ENCODE measurements at places on chromosomes 12 and 14.

DNA sequence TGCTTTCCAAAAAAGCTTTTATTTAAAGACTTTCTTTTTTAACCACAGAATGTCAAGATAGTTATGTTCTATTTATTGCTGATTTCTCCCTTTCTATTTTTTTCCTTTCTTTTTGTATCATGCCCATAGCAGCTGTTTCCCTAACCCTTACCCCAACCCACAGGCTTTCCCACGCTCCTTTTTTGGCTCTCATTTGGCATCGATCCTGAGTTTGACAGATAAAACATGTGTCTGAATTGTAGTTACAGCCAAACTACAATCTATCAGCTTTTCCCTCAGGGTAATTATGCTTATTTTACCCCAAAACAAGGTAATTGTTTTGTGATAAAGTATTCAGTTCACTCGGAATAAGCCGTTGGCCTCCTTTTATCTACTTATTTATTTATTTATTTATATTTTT lies 46.7 kb downstream of the PDE3A start:
- peak; percentile 57 for DNase-seq

GRCh38 chr12:67222302-67222701 lies 46.9 kb upstream of the CAND1 start:
- DNase-seq = peak; percentile 6

DNA sequence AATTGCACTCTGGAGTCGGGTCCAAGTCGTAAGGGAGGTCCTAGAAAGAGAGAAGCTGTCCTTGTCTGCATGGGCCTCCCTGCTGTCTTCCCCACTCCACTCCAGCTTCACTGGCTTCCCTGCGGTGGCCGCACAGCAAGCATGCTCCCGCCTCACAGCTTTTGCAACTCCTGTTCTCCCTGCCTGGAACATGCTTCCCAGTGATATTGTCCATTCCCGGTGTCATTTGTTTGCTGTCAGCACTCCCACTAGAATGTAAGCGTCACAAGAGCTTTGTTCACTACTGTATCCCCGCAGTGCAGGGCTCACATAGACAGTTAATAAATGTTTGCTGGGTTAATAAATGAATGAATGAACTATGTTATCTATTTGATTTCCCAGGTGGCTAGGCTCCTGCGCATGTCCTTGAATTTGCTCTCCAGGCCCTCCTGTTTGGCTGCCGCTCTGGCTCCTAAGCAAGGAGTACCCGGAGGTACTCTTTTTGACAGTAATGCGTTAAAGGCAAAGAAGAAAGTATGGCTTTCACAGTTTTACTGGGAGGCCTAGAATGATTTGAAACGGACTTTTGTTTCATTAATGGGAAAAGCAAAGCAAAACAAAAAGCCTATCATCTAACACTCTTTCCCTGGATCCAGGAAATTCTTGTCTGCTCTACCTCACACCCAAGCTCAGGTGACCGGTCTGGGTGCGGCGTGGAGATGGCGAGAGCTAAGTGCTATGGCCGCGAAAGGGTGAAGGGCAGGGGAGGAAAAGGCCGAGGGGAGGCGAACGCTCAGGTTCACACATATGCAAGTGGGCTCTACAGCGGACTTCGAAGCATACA lies 6.2 kb upstream of the SLC7A7 start:
- no peak for DNase-seq

GRCh38 chr14:33545696-33546095 lies 405.2 kb downstream of the EGLN3 start:
- no peak for DNase-seq

DNA sequence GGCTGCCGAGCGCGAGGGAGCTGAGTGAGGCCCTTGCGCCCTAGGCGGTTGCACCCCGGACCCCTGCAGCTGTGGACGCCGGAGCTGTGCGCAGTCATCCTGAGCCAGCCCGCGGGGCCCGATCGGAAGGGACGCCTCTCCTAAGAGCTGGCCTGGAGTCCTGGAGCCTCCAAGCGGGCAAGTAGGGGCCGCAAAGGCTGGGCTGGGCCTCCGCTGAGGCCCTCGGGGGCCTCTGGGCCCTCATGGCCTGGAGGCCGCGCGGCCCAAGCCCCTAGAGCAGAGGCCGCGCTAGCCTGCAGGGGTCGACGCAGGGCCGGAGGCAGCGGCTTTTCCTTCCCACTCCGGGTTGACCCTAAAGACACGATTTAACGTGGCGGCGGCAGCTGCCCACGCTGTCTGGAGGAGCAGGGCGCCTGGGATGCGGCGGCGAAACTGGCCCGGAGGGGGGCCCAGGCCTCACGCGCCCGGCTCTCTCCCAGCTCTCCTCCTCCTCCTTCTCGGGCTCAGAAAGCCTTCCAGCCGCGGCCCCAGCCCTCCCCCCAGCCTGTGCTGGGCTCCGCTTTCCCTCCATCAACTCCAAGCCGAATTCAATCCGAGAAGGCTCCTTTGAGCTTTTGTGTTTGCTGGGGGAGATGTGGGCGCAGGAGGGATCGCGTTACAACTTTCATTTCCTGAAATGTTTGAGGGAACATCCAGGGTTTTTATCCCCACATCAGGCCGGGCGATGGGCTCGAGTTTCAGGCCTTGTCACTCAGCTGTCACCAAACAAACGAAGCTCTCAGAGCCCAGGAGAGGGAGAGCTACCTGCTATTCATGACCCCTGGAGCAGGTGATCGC lies 11.6 kb downstream of the SIX1 start:
- no peak for DNase-seq

GRCh38 chr12:53505555-53506449 lies 1.5 kb downstream of the NPFF start:
- no peak for DNase-seq

- peak; percentile 63 for DNase-seq
Measured at GRCh38 chr12:42129595-42130204, 15.0 kb downstream of the GXYLT1 start.

GRCh38 chr12:118259079-118259478 lies 113.6 kb downstream of the TAOK3 start:
- DNase-seq = peak; percentile 22

GRCh38 chr12:64065881-64066451 lies 156.1 kb downstream of the KICS2 start:
- DNase-seq = no peak

DNA sequence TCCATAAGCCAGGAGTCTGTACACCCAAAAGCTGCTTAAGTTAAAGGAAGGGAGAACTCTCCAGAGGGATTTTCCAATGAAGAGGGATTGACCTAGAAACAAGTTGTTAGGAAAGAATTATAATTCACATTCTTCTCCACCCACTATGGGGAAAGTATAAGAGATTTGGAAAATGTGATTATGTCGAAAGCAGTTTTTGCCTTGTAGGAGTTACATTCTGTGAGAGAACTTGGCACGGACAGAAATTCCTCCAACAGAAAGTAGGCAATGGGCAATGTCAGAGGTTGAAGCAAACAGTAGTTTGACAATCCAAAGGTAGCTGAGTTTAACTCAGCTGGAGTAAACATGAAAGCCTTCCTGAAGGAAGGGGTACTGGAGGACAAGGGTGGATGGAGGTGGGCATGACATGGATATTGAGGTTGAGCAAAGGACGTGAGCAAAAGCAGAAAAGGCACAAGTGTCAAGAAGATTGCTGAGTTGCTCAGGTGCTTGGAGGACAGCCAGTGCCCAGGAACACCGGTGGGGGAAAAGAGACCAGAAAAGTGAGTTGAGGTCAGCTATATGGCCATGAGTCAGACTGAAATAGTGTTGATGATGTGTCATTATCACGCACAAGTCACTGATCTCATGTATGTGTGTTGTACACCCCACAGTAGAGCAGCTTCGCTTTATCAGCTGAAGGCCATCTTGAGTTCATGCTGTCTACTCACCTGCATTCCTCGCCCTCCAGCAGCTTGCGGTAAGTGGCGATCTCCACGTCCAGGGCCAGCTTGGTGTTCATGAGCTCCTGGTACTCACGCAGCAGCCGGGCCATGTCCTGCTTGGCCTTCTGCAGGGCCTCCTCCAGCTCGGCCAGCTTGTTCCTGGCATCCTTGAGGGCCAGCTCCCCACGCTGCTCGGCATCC lies 4.0 kb downstream of the KRT5 start:
- peak; percentile 36 for DNase-seq

GRCh38 chr12:89305373-89305772 lies 46.9 kb downstream of the DUSP6 start:
- DNase-seq = no peak

- DNase-seq = no peak
Measured at GRCh38 chr12:104048811-104049210, 1.2 kb downstream of the GLT8D2 start.

GRCh38 chr12:78636231-78636855 lies 228.2 kb upstream of the SYT1 start:
- DNase-seq = no peak

GRCh38 chr12:51421266-51421884 lies 3.3 kb upstream of the SLC4A8 start:
- peak; percentile 36 for DNase-seq

DNA sequence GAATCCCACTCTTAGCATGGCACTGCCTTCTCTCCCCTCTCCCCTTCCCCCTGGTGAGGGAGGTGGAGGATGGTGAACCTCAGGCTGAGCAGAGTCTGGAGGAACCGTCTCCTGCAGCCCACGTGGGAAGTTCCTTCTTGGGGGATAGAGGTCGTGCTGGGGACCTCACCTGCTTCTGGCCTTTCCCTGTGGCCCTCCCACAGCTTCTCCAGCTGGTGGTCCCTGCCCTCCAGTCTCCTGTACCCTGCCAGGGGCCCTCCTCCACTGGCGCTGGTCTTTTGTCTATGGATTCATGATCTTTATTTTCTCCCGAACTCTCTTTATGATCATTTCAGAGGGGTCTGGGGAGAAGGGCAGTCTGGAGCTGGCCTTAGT lies 9.0 kb upstream of the MTA1 start:
- DNase-seq = no peak

GRCh38 chr14:91388551-91388975 lies 29.1 kb downstream of the CCDC88C start:
- no peak for DNase-seq

GRCh38 chr12:47850153-47851084 lies 30.7 kb upstream of the HDAC7 start:
- DNase-seq = no peak

- DNase-seq = no peak
Measured at GRCh38 chr14:96178461-96179321, 25.9 kb upstream of the BDKRB2 start.

DNA sequence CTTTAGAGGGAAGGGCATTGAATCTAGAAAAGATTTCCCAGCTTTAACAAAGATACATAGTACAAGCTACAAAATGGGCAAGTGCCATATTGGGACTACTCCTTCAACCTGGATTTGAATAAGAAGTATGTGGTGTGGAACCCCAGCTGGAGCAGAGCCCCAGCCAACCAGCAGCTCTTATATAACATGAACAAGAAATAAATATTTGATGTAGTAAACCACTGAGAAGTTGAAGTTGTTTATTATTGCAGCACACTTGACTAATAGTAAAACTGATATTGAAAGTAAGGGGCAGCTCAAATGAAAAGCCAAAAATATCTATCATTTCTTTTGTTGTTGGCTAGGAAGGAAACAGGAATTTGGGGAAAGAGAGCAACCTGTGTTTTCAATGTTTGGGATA lies 701.8 kb downstream of the TMTC2 start:
- no peak for DNase-seq

- DNase-seq = peak; percentile 37
Measured at GRCh38 chr14:69424149-69424923, 25.8 kb downstream of the SLC39A9 start.

GRCh38 chr12:82756303-82756702 lies 69.6 kb downstream of the TMTC2 start:
- DNase-seq = no peak

DNA sequence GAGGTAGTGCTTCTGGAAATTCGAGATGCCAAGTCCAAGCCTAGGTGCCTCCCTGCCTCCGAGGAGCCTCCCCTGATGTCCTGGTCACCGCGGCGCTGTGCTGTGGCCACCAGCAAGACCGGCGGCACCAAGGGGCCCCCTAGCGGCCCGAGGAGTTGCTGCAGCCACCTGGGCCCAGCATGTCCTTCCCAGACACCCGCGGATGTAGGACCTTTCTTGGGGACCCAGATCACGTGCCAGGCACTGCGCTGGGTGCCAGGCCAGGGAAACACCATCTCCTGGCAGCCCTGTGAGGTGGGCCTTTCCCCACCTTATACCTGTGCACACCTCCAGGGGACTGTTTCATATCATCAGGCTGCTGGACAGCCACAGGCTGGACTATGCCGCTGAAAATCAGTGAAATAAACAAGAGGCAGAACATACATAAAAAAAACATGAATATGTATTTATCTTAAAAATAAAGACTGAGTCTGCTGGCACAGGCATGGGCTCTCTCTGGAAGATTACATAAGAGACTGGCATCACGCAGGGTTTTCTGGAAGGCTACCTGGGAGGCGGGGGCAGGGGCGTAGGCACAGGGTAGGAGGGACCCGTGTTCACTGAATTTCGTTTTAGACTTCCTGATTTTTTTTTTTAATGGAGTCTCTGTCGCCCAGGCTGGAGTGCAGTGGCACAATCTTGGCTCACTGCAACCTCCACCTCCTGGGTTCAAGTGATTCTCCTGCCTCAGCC lies 15.9 kb upstream of the HHIPL1 start:
- DNase-seq = no peak

GRCh38 chr14:98924046-98924445 lies 348.0 kb downstream of the BCL11B start:
- DNase-seq = no peak

DNA sequence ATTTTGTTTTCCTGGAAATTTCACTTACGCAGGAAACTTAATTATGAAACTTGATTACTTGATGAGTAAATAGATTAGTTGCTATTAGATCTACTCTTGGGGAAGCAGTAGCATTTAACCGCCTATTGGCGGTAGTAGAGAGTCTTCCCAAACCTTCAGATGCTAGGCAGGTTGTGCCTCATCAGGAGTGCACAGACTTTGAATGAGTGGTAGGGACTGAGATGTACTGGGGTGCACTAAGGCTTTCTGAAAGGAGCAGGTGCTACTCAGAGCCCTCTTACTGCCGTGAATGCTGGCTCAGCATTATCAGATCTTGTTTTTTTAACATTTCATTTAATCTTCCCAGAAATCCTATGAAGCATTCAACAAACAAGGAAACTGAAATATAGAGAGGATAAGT lies 7.7 kb downstream of the GATC start:
- DNase-seq = no peak

DNA sequence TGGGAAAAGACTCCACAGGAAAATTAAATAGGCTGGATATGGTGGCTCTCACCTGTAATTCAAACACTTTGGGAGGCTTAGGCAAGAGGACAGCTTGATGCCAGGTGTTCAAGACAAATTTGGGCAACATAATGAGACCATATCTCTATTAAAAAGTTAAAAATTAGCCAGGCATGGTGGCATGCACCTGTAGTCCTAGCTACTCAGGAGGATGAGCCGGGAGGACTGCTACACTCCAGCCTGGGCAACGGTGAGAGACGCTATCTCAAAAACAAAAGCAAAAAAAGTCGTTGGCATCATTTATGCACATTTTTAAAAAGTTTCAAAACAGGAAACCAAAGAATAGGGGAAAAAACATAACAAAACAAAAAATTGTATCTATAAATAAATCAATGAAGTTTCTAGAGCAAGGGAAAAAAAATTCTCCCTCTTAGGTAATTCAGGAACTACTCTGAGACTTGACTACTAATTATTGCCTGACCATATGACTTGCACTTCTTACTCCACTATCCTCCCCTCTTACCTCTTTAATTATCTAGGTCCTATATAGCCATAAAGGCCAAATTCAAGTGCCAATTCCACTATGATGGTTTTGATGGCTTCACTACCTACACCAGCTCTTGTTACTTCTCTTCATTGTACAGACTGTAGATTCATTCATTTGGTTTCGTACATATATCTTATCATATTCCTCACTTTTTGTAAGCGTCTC lies 1.6 kb downstream of the METTL3 start:
- DNase-seq = no peak

GRCh38 chr14:86723254-86723624 lies 1193.3 kb downstream of the FLRT2 start:
- DNase-seq = no peak

All from astrocyte (in vitro differentiated cells and primary cell).